ENCODE measurements at places on chromosomes 1 and 21.

DNA sequence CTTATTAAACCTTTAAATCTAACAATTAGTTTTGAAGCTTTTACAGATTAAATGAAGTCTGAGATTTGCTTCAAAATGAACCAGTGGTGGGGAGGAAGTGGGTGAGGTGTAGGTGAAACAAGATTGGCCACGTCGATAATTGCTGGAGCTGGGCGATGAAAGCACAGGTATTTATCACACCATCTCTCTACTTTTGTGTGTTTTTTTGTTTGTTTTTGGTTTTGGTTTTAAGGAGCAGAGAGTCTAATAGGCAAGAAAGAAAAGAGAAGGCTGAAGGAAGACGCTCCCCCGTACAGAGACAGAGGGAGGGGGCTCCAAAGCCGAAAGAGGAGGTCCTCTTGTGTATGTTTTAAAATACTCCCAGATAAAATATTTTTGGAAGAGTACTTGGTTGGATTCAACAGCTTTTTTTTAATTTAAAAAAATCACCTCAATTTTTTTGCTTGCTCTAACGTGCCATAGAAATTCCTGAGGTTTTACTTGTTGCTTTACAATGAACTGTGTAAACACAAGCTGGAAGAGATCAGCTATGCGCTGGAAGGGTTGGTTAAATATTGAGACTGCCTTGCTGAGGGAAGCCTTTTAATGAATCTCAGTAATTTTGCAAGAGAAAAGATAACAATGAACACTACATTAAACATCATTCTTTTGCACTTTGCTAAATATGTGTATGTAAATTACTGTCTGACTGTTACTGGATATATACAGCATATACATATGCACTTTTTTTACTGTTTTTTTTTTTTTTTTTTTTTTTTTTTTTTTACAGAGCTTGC, 6.7 kb upstream of the LGALS8 start:
- no peak for ATAC-seq

DNA sequence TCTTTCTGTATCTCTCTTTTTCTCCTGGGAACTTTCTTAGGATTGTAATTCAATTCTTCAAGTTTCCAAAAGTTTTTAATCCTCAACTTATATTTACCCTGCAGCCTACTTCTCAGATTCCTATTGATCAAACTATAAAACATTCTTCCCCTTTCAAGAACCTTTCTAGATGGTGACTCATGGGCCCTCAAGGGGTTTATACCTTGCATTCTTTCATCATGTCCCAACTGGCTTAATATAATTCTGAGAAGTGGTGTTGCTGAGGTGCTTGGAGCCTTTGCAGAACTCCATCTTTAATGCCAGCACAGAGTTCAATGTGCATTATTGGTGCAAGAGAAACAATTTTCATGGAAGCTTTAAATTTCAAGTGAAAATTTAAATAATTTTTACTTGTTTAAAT, 273.4 kb downstream of the VAV3 start:
- no peak for ATAC-seq

DNA sequence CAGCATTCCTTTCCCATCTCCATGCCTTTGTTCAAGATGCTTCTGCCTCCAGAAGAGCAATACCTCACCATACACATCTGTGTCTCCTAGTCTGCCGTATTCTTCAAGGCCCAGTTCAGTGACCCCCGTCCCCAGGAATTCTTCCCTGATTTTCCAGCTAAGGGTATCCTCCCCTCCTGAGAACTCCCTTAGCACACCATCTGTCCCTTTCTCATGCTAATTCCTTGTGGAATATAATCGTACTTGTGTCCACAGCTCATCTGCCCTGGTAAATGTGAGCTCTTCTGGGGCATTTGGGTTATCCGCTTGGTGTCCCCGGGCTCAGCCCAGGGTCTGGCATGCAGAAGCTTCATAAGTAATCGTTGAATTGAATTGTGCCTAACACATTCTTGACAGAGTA, 40.9 kb downstream of the BEND5 start:
- ATAC-seq: no peak

DNA sequence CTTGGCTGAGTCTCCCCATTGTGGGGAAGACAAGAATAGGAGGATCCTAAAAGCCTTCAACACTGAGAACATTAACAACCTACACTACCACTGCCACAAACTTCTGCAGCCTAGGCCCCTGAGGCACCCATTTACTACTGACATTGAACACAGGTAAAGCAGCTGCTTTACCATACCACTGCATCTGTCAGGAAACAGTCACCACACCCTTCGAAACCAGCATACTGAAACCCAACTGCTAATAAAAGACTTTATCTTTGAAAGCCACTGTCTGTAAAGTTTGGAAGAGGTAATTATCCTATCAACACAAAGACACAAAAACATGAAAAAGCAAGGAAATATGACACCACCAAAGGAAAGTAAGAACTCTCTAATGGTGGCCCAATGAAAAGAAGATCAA, 7.4 kb downstream of the IFNAR1 start:
- ATAC-seq: peak; percentile 76

DNA sequence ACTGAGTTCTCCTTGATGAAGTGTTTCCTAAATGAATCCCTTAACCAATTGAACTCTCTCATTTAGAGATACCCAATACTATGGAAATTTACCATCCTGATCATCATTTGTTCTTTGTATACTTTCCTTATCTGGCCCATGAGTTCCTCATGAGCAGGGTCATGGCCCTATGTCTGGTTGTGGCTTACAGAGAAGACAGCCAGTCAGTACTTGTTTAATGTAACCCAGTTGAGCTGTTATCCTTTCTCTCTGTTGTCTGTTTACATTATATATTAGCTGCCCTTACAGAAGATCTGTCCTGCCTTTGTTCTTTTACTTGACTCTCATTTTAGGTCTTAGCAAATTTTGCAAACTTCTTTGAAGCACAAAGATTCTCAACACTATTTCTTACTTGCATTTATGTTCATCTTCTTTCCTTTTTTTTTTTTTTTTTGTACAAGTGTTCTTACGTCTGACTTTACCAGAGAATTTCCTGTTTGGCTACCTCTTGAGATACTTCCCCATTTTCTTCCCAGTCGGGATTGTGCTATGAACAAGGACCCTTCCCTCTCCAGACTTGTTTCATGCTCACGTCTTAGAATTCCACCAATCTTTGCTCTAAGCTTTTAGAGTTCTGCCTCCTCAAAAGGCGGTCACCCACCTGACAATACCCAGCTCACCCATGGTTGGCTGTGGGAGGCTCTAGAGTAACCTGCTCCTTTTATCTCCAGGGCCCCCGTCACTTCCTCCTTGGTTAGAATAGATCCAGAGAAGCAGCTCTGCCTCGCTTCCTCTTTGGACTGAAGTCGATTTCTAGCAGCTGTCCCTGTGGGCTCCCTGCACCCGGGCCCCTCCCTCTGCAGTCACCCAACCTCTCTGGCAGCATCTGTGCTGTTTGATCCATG, 53.6 kb upstream of the RUNX1 start:
- ATAC-seq: peak; percentile 96

GRCh38 chr1:185412385-185413087, 95.5 kb upstream of the IVNS1ABP start:
- no peak for ATAC-seq

GRCh38 chr1:57616921-57617320, 193.1 kb upstream of the DAB1 start:
- ATAC-seq: no peak

GRCh38 chr1:15146971-15147376, 6.6 kb upstream of the TMEM51 start:
- ATAC-seq: no peak

GRCh38 chr1:199858171-199858570, 169.3 kb upstream of the NR5A2 start:
- ATAC-seq: no peak

- ATAC-seq: no peak
Observed at GRCh38 chr1:168506204-168506819, 37.5 kb downstream of the XCL2 start.

GRCh38 chr1:107091418-107091817, 34.9 kb downstream of the PRMT6 start:
- ATAC-seq: no peak

GRCh38 chr1:9315411-9316079, 22.9 kb downstream of the SPSB1 start:
- peak; percentile 47 for ATAC-seq

- no peak for ATAC-seq
Observed at GRCh38 chr1:231311720-231312431, 25.8 kb downstream of the EXOC8 start.

All from stimulated activated memory B cell treated with anti-CD40 and anti-IgM and Interleukin-4, amounts not matched to agents 10 μg/mL and 1 μg/mL and 100 μg/mL, for 72 hours (primary cell).